ENCODE measurements at places on chromosomes 2 and 18.

- DNase-seq: no peak
Measured at GRCh38 chr2:29485631-29486030, 370.4 kb downstream of the CLIP4 start.

DNA sequence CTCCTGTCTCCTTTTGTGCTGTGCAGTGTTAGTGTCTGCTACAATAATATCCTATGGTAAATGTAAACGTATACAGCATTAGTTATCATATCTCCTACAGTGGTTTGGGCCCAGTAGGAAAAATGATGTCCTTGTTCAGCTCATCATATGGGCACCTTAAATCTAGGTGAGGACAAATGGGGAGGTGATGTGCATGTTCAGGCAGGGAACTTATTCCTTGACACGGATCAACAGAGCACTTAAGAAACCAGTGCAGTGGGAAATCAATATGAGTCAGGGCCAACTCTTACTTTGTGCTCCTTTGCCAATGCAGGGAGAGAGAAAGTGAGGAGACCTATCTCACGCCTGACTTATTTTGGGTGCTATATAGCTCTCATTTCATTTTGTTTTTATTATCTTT is 76.4 kb downstream of the KLHL14 start:
- DNase-seq: no peak

GRCh38 chr2:114368705-114369104 is 73.7 kb upstream of the DPP10 start:
- no peak for DNase-seq

DNA sequence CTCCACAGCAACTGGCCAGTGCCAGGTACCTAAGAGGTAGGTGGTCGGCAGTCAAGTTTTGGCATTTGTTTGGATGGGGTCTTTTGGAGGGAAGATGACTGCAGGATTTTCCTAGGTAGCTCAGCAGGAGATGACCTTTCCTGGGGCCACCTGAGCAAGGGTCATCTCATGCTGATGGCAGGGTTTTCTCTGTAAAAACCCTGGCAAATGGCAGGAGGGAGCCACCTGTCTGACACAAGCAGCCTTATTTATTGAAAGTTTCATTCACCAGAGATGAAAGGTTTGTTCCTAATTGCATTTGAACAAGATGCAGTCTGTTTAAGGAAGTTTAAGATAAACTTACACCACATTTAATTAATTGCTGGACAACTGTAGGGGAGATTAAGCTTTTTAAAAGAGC is 31.6 kb upstream of the ACAA2 start:
- no peak for DNase-seq

- DNase-seq: no peak
Measured at GRCh38 chr2:157320409-157320808, 5.2 kb downstream of the ERMN start.

- peak; percentile 27 for DNase-seq
Measured at GRCh38 chr2:80086831-80087230, 217.7 kb downstream of the LRRTM1 start.

GRCh38 chr2:220120041-220120440 is 492.6 kb downstream of the SLC4A3 start:
- DNase-seq: no peak

GRCh38 chr2:233076749-233077148 is 16.6 kb downstream of the INPP5D start:
- DNase-seq: no peak

DNA sequence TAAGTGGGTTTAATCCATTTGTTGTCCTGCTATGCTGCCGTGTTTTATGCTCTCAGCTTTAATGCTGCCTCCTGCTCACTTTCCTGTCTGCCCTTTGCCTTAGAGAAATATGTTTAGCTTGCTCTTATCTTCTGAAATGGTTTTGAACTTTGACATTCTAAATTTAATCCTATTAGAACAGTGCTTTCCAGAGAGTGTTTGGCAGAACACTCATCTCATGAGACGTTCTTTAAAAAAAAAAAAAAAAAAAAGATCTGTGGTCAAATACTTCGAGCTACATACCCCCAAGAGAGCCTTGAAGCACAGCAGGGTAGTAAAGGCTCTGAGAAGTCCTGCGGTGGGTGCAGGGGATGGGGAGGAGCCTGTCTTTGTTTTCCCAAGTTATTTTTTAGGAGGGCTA is 161.3 kb downstream of the SPP2 start:
- DNase-seq: no peak

DNA sequence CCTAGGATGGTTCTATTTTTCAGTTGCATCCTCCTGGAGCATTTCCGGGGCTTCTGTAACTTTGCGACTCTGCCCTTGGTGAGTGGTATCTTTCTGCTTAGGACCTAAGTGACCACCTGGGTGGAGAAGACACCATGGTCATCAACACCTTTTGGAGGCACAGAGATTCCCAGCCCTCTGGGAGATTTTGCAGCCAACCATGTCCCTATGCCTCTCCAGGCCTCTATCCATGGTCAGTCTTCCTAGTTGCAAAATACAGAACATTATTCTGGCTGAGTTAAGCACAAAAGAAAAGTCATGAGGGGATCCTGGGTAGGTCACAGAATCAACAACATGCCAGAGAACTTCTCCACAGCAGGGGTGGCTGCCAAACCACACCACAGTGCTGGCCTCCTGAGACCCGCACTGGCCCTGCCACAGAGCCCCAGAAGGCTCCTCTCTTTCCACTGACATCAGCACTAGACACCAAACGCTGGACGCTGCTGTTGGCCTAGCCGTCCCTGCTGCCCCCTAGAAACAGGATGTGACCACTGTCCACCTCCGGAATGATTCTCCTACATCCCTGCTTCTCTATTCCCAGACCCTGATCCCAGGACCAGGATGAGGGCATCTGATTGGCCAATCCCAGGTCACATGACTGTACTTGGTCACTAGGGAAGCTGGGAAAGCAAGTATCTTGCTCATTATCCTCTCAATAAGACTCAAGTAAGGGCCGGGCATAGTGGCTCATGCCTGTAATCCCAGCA is 47.7 kb downstream of the SMAD7 start:
- peak; percentile 65 for DNase-seq

DNA sequence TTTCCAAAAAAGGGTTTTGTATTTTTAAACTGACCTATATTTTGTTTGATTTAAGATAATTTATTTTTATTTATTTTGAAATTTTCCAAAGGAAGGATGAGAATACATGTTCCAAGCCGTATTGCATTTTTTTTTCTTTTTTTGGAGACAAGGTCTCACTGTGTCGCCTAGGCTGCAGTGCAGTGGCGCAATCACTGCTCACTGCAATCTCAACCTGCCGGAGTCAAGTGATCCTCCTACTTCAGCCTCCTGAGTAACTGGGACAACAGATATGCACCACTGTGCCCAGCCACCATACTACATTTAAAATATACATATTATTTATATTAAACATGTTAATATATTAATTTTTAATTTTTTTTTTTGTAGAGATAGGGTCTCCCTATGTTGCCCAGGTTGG is 15.0 kb downstream of the GEN1 start:
- no peak for DNase-seq

DNA sequence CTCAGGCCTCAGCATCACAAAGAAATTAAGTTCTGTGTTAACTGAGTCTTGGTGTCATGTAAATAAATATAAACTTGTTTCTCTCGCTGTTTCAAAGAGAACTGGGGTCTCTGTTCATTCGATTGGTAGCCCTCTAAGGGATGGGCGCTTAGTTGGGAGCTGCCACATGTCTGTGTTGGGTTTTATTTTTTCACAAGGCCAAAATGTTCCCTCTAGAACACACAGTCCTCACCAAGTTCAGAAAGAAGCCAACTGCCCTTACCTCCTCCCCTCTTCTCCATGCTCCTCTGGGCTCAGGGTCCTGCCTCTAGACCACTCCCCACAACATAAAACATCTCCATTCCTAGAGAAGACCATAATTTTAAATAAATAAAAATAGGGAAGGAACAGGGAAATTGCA is 490.9 kb downstream of the TNS1 start:
- no peak for DNase-seq

GRCh38 chr18:35345460-35345921 is 1.3 kb upstream of the ZNF24 start:
- no peak for DNase-seq

GRCh38 chr2:12716032-12716281 is 779 bp upstream of the TRIB2 start:
- DNase-seq: peak; percentile 47

GRCh38 chr2:170446078-170446477 is 268.1 kb downstream of the MYO3B start:
- no peak for DNase-seq

GRCh38 chr2:85706599-85707296 is 12.6 kb downstream of the GNLY start:
- no peak for DNase-seq

DNA sequence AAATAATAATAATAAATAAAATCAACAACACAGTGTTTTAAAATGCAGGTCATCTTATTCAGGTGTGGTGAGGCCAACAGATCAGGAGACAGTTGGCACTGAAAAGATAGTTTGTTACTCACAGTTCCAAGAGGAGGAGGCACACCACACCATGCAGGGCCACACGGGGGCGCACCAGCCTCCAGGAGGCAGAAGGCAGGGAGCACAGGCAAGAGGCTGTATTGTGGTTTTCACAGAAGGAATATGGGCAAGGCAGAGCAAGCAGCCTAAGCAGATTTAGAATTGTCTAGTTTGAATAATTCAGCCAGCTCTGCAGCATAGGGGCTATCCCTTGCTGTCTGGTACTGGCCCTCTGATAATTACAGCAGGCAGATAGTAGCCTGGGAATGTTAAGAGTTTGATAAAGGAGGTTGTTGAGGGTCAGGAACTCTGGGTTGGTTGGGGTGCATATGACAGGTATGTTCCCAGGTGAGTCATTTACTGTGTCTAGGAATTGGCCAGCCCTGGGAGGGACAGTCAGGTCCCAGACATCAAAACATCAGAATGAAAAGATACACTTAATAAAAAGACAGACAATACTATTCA is 31.3 kb downstream of the KIAA2012 start:
- DNase-seq: peak; percentile 72

DNA sequence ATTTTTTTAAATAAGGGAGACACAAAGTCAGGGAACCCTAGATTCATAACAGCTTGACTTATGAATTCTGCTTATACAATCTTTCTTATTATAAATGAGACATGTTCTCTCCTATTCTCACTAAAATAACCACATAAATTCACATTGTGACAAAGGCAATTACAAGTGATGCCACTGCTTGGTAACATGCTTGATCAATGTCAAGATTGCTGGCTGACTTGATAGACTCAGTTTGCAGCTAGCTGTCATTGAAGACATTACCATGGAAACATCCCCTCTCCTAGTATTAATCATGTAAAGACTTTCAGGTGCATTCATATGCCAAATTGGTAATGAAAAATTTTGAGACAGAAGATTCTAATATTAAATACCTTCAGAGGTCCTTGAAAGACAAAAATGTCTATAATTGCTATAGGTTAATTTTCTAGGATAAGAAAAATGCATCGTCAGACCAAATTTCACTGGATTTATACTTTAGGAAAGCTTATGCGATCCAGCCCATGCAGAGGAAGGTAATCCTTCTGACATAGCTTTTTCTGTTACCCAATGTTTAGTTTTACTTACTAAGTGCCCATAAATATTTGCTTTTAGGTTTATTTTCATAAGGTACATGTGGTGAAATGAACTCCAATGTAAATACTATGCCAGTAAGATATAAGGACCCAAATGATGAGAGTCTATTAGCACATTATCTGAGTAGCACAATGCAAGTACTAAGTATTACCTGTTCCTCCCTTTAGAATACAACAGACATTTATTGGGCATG is 32.6 kb upstream of the ENOSF1 start:
- no peak for DNase-seq

DNA sequence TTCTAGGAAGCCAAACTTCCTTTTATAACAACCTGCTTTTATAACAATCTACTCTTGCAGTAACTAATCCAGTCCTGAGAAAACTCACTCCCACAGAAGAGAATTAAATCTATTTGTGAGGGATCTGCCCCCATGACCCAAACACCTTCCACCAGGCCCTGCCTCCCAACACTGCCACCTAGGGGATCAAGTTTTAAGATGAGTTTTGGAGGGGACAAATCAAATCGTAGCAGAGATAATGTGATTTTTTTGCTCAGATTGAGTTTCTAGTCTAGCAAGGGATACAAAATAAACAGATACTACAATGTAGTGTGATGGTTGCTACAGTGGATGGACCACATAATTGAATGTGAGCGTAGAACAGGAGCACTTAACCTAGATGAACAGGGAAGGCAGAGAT is 52.2 kb downstream of the NCOA1 start:
- DNase-seq: no peak

DNA sequence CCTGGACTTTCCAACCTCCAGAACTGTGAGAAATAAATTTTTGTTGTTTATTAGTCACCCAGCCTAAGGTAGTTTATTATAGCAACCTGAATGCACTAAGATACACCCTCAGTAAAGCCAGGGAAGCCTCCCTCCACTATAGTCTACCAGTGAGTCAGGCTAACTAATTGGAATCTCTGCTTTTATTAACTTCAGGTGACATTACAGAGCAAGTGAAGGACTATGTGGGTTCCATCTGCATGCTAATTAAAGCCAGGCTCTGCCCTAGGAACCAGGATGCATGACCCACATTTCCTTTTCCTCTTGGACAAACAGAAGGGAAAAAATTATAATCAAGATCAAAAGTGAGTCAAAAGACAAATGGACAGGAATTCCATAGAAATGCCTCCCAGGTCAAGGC is 56.1 kb downstream of the ZC3H8 start:
- peak; percentile 33 for DNase-seq

GRCh38 chr2:223052548-223053483 is 826 bp downstream of the KCNE4 start:
- no peak for DNase-seq

- DNase-seq: no peak
Measured at GRCh38 chr2:69779258-69780001, 37.5 kb downstream of the ANXA4 start.

GRCh38 chr2:198440833-198441232 is 636.4 kb downstream of the PLCL1 start:
- DNase-seq: no peak

DNA sequence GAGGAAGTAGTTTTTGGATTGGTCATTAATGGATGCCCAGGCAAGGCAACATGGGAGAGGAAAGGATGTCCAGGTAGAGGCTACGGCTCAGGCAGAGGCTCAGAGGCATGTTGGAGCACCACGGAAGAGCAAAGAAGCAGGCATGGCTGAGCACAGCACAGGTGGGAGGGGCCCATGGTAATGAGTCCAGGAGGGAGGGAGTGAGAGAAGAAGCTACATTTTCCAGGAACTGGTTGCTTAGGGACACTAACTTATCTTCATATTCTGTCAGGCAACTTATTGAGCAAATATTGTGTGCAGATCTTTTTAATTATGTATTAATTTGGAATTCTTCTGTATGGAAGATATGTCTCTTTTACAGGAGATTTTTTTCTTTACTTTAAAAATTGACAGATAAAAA is 42.2 kb downstream of the ARHGEF4 start:
- DNase-seq: no peak

GRCh38 chr2:158809816-158810215 is 14.7 kb downstream of the DAPL1 start:
- no peak for DNase-seq

DNA sequence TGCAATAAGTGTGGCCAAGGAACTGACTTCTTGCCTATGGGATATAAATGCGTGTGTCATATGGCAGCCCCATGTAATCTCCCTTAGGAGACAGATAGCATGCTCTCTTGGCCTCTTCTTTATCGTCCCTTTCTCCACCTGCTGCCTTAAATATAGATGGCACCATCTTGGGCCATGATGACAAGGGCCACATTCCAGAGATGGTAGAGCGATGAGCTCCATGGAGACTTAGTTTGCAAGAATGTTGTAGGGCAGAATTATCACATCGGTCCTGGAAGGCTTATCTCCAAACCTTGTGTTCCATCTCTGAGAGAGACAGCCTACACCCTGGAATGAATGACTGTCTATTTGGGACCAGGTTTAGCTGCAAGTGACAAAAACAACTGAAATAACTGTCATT is 536.7 kb downstream of the TNS1 start:
- DNase-seq: no peak
